ENCODE measurements at places on chromosomes 1 and 21. TPM values are rescaled to one million over a fixed set of nuclear protein-coding genes. Genes with fewer than 3 reads are reported as not detected.

DNA sequence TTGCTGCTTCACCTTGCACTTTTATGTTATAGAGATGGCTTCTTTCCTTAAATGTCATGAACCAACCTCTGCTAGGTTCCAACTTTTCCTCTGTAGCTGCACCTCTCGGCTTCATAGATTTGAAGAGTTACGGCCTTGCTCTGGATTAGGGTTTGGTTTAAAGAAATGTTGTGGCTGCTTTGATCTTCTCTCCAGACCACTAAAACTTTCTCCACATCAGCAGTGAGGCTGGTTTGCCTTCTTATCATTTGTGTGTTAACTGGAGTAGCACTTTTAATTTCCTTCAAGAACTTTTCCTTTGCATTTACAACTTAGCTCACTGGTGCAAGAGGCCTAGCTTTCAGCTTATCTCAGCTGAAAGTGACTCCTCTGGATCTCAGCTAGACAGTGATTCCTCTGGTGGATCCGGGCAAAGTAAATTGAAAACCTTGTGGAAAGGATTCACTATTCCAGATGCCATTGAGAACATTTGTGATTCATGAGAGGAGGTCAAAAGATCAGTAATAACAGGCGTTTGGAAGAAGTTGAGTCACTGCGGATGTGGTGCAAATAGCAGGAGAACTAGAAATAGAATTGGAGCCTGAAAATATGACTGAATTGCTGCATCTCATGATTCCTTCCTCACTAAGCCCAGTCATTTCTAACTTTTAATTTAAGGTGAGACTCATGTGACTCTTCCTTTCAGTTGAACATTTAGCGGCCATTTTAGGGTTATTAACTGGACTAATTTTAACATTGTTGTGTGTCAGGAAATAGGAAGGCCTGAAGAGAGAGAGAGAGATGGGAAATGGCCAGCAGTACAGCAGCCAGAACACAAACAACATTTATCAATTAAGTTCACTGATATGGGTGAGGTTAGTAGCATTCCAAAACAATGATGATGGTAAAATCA lies 16.2 kb upstream of the RGS1 start:
- no peaks in the 10 kb centered on the region for H3K4me1 ChIP-seq
- no peaks in the 10 kb centered on the region for H3K27me3 ChIP-seq
- H3K4me3 ChIP-seq: no peak overlapping the region
- H3K27ac ChIP-seq: peak overlapping the region; percentile 44
- no peak for DNase-seq

GRCh38 chr21:45031571-45032191 lies 42.7 kb upstream of the ADARB1 start:
- no peaks in the 10 kb centered on the region for H3K36me3 ChIP-seq
- H3K4me3 ChIP-seq: no peak overlapping the region
- peak overlapping the region; percentile 1 for H3K27ac ChIP-seq

- no peak for DNase-seq
- no peaks in the 10 kb centered on the region for H3K36me3 ChIP-seq
- H3K27ac ChIP-seq: no peak overlapping the region
- no peaks in the 10 kb centered on the region for H3K27me3 ChIP-seq
Observed at GRCh38 chr1:67632811-67633655, 52.0 kb upstream of the GADD45A start.

- H3K36me3 ChIP-seq: no peaks in the 10 kb centered on the region
- no peaks in the 10 kb centered on the region for H3K4me1 ChIP-seq
- DNase-seq: no peak
- H3K27me3 ChIP-seq: no peaks in the 10 kb centered on the region
- H3K27ac ChIP-seq: no peak overlapping the region
Observed at GRCh38 chr21:21622460-21623234, 624.4 kb downstream of the NCAM2 start.

GRCh38 chr1:212683357-212683722 lies 16.3 kb downstream of the BATF3 start:
- H3K27ac ChIP-seq: no peak overlapping the region
- no peaks in the 10 kb centered on the region for H3K27me3 ChIP-seq
- H3K4me1 ChIP-seq: no peaks in the 10 kb centered on the region

DNA sequence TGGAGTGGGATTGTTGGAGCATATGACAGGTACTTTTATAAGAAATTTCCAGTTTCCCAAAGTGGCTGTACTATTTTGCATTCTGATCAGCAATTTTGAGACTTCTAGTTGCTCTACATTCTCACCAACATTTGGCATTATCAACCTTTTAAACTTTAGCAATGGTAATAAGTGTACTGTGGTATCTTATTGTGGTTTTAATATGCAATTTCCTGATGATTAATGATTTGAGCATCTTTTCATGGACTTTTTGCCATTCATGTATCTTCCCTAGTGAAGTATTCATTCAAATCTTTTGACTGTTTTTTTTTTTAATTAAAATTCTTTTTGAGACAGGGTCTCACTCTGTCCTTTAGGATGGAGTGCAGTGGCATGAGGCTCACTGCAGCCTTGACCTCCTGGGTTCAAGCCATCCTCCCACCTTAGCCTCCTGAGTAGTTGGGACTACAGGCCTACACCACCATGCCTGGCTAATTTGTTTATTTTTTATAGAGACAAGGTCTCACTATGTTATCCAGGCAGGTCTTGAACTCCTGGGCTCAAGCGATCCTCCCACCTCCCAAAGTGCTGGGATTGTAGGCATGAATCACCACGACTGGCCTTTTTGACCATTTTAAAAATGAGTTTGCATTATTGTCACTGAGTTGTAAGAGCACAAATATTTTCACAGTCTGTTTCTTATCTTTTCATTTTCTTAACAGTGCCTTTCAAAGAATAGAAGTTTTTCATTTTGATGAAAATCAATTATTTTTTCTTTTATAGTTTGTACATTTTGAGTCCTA lies 7.8 kb upstream of the SLC6A9 start:
- no peaks in the 10 kb centered on the region for H3K36me3 ChIP-seq
- H3K4me3 ChIP-seq: no peak overlapping the region
- DNase-seq: no peak
- no peaks in the 10 kb centered on the region for H3K27me3 ChIP-seq

DNA sequence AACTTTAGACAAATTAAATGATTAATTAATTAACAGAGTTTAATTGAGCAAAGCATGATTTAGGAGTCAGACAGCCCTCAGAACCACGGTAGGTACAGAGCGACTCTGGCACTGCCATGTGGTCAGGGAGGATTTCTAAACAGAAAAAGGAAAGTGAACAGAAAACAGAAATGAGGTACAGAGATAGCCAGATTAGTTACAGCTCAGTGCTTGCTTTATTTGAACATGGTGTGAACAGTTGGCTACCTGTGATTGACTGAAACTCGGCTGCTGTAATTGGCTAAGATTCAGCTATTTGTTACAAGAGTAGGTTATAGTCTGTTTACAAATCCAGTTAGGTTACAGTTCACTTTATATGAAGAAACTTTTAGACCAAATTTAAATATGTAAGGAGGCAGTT lies 163.0 kb upstream of the TNR start:
- H3K27ac ChIP-seq: no peak overlapping the region
- no peaks in the 10 kb centered on the region for H3K36me3 ChIP-seq
- no peak overlapping the region for H3K4me3 ChIP-seq
- no peaks in the 10 kb centered on the region for H3K27me3 ChIP-seq
- no peaks in the 10 kb centered on the region for H3K4me1 ChIP-seq
- DNase-seq: no peak

GRCh38 chr1:150576794-150577556 lies 2.4 kb downstream of the MCL1 start:
- DNase-seq: no peak
- H3K27ac ChIP-seq: peak overlapping the region; percentile 98
- H3K27me3 ChIP-seq: no peaks in the 10 kb centered on the region
- H3K4me1 ChIP-seq: peaks cover 50% of the 10 kb centered on the region
- H3K4me3 ChIP-seq: peak overlapping the region; percentile 96

The CGN gene
- total RNA-seq: 5.4 TPM

DNA sequence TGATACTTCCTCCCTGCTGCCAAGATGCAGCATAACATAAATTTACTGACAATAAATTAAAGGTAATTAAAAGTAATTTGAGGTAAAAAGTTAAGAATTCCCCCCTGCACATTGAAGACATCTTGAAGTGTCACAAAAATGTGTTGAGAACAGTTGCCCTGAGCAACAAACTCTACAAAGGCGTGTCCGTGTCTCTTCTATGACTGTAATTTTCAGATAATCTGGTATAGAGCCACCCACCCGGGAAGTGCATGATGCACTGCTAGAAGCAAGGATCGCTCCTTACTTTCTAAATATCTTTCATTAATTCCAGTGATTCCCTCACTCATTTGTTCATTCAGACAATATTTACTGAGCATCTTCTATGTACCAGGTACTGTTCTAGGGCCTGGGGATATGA lies 11.0 kb upstream of the CASQ1 start:
- no peaks in the 10 kb centered on the region for H3K27me3 ChIP-seq
- H3K4me1 ChIP-seq: no peaks in the 10 kb centered on the region
- no peak overlapping the region for H3K27ac ChIP-seq
- H3K36me3 ChIP-seq: no peaks in the 10 kb centered on the region
- DNase-seq: no peak

DNA sequence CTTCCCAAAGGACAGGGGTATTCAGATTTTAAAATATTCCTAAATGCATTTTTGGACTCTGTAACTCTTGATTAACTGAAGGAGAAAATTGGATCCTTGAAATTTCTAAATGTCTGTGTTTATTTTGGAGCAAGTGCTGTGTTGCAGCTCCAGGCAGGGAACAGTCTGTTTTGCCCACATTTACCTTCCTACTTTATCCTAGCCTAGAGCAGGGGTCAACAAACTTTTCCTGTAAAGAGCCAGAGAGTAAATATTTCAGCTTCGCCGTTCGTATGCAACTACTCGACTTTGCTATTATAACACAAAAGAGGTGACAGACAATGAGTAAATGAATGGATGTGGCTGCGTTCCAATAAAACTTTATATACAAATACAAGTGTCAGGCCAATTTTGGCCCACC lies 402.2 kb downstream of the GPATCH2 start:
- no peak overlapping the region for H3K27ac ChIP-seq
- no peak for DNase-seq
- no peaks in the 10 kb centered on the region for H3K36me3 ChIP-seq
- no peaks in the 10 kb centered on the region for H3K4me1 ChIP-seq
- H3K27me3 ChIP-seq: no peaks in the 10 kb centered on the region
- no peak overlapping the region for H3K4me3 ChIP-seq

DNA sequence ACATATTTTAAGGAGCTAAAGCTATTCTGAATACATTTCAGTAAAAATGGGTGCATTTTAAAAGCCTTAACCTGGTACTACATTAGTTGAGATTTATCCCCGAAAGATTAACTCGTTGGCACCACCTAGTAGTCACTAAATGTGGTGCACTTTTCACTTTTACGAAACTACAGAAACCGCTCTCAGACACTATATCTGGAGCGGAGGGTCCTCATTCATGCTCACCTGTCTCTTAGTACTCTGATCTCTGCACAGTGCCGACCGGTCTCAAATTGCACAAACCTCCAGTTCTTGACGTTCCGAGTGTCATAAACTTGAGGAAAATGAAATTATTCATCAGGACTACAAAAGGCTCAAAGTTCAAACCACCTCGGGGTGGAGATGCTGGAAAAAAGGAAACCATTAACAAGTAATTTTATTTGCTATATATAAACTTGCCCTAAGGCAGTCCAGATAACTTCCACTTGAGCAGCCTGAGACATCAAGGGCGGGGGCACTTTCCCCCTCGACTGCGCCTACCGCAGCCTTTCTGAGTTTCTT lies 722 bp downstream of the LZIC start:
- H3K27me3 ChIP-seq: no peaks in the 10 kb centered on the region
- H3K4me1 ChIP-seq: peaks cover 22% of the 10 kb centered on the region
- DNase-seq: no peak
- no peaks in the 10 kb centered on the region for H3K36me3 ChIP-seq
- peak overlapping the region; percentile 83 for H3K4me3 ChIP-seq

The SF3B4 gene
- 12.3 TPM for total RNA-seq

The TLR5 gene
- total RNA-seq: 1.0 TPM

DNA sequence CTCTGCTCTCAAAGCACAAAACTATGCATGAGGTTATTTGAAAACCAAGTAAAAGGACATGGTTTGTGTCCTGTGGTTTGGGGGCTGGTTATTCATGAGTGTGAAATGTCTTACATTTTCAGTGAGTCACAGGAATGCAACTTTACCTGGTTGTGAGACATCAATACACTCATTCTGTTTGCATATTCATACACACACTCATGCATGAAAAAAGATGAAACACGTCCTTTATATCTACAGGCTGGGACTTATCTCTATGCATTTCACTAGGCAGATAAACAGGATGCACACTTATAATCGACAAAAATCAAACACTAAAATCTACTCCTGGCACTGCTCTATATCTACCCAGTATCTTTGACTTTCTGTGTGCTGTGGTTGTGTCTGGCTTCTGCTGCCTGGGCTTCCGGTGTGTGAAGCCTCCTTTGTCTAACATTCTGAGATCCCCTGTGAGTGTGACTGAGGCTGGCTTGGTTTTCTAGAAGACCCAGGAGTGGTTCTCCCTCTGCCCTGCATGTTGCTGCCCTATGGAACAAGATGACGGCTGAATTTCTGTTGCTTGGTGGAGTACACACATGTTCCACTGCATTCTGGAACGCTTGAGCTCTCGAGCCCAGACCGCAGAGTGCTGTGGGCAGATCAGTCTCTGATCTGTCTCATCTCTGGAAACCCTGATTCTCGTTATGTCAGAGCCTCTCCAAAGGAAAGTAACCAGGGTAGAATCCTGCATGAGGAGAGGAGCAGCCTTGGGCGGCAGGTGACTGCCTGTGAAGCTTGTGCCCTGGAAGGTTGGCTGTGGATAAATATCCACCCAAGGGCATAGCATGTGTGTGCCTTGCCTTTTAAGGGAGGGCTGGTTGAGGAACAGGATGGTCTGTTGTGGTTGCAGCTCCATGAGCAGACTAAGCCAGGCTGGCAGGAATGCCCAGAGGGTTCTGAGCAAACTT lies 19.7 kb upstream of the FASLG start:
- no peaks in the 10 kb centered on the region for H3K36me3 ChIP-seq
- no peak overlapping the region for H3K27ac ChIP-seq
- no peaks in the 10 kb centered on the region for H3K27me3 ChIP-seq
- no peak for DNase-seq

The MTMR11 gene
- total RNA-seq: 1.6 TPM

Data from right atrium auricular region (tissue), 2 donors.